ENCODE measurements at places on chromosomes 4 and X. TPM values are rescaled to one million over a fixed set of nuclear protein-coding genes. Genes with fewer than 3 reads are reported as not detected.

The RHOXF2B gene
- polyA plus RNA-seq, result not detected

The RBM47 gene
- polyA plus RNA-seq, result 25.4 TPM

The COL25A1 gene
- polyA plus RNA-seq, result 0.08 TPM

The GUF1 gene
- 6.3 TPM for polyA plus RNA-seq

The FREM3 gene
- not detected for polyA plus RNA-seq

The DGAT2L6 gene
- not detected for polyA plus RNA-seq

The GATA1 gene
- polyA plus RNA-seq, result not detected

The BEX1 gene
- polyA plus RNA-seq, result 0.36 TPM

The NAA11 gene
- polyA plus RNA-seq, result not detected

Data from aorta (tissue), 5 donors.